ENCODE measurements at places on chromosomes 16 and 17.

- DNase-seq, result peak; percentile 61
Observed at GRCh38 chr17:58317421-58318064, 11.1 kb downstream of the TSPOAP1 start.

DNA sequence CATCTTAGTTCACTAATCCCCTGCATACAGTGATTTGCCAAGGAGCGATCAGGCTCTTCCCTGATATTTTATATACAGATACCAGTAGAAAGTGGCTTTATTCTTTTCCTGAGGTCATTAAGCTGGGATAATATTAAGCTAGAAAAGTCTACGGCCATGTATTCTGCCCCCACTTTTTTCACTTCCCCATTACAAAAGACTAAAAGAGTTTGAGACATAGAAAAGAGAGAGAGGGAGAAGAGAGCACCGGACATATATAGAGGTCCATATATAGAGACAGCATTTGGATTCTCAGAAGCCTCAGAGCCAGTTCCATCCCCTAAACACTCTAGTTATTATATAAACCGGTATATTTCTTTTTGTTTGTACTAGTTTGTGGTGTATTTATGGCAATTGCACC lies 166.5 kb upstream of the ANKFN1 start:
- no peak for DNase-seq

DNA sequence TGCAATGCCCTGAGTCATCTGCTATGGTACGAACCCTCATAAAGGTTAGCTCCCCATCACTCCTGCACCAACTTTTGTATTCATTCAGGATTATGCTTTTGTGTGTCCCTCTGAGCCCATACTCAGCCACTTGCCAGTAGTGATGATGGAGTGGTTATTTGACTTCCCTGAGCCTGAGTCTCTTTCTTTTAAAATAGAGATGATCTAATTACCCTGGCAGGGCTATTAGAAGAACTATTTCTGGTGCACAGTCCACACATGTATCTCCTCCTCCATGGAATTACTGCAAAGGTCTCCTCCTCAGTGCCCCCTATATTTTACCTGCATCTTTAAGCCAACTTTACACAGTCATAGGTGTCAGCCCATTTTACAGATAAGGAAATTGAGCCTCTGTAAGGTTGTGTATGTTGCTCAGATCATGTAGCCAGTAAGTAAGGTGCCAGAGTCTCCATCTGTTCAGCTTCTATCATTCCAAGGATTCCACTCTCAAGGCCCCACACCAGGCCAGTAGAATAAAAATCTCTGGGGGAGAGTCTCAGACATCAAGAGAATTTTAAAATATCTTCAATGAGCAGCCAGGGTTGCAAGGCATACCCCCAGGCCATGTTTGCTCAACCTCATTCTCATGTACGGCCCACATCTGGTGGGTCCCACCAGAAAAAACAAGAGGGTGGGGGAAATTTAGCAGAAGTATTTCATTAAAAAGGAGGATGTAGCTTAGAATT lies 333.7 kb upstream of the HSBP1 start:
- no peak for DNase-seq

- DNase-seq, result no peak
Observed at GRCh38 chr17:16247586-16247984, 30.6 kb downstream of the PIGL start.

- DNase-seq, result no peak
Observed at GRCh38 chr17:66304304-66305174, 2.1 kb downstream of the PRKCA start.

GRCh38 chr16:80274576-80275191 lies 266.1 kb upstream of the DYNLRB2 start:
- DNase-seq, result no peak

DNA sequence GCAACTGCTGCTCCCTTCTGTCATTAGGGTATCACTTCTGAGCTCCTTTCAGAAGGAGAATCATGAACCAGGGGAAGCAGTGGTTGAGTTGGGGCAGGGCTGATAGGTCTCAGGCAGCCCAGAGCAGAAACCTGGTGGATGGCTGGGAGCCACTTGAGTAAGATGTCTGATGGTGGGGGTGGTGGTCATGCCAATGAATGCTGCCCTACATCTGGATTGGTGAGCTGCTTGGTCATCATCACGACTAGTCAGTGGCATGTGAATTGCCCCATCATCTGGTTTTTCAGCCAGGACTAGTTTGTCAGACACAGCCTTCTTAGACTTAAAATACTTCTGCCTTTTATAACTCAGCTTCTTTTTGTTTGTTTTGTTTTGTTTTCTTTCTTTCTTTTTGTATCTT lies 2.6 kb downstream of the GID4 start:
- DNase-seq, result peak; percentile 63

DNA sequence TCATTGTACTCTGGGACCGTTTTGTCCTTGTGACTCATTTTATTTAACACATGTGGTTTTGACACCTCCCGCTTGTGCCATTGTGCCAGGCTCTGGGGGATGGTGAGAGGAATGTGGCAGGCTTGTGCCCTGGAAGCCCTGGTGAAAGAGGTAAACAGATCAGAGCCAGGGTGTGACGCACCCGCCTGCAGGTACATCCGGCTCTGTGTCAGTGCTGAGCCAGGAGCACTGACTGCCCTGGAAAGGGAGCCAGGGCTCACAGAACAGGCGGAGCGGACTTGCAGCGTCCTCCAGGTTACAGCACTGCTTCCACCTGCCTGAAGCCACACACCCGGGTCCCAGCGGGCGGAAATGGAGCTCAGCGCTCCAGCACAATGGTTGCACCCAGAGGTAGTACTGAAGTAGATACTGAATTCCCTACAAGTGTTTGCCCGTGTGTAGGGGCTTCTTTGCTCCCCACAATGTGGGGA lies 30.6 kb downstream of the CDRT15 start:
- DNase-seq, result no peak

- DNase-seq, result no peak
Observed at GRCh38 chr17:78993981-78994671, 14.4 kb upstream of the LGALS3BP start.

GRCh38 chr16:84612686-84613085 lies 5.2 kb downstream of the COTL1 start:
- DNase-seq, result no peak
